G401 (cell line): ENCODE measurements at places on chromosomes 5 and 9. TPM values are rescaled to one million over a fixed set of nuclear protein-coding genes. Genes with fewer than 3 reads are reported as not detected.

DNA sequence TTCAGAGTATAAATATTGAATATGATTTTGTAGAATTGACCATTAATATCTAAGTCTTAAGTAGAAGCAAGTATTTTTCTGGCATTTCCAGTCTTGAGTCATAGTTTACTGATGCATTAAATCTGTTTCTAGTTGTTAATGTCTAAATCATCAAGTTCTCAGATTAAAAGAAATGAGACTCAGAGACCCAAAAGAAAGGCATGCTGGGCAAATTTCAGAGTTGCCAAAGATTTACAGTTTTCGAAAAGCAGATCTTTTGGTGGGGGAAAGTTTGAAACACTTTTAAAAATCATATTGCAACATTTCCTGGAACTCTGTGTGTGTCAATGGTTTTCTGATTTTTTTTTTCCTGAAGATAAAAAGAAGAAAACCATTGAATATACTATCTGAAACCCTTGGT is 60.9 kb downstream of the ANKRD55 start:
- no peak for DNase-seq

DNA sequence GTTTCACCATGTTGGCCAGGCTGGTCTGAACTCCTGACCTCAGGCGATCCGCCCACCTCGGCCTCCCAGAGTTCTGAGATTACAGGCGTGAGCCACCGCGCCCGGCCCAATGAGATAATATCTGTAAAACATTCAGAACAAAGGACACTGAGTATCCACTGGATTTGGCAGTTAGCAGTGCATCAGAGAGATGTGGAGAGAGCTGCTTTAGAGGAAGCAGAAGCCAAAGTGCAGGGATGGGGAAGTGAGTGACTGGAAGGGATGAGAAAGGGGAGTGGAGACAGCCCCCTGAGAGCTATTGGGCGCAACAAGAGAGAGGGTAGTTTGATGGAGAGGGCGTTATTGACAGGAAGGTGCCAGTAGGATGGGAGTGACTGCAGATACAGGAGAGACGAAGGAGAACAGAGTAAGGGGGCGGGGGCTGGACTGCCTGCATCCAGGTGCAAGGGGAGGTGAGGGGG is 157.5 kb upstream of the SHB start:
- no peak for DNase-seq

- no peak for DNase-seq
Measured at GRCh38 chr5:73412597-73412988, 36.0 kb downstream of the FOXD1 start.

GRCh38 chr5:103522586-103522985 is 40.0 kb downstream of the NUDT12 start:
- no peak for DNase-seq

- no peak for DNase-seq
Measured at GRCh38 chr5:150710165-150710564, 9.3 kb upstream of the RBM22 start.

GRCh38 chr5:52786391-52786790 is 1.3 kb upstream of the ITGA1 start:
- DNase-seq: no peak

The GMCL2 gene
- 0.03 TPM in 1 of 2 replicates, not detected in the other for total RNA-seq

The RNF183 gene
- not detected in 2 replicates for total RNA-seq

The BARHL1 gene
- not detected in 2 replicates for total RNA-seq
